ENCODE measurements at places on chromosomes 11 and 22.
A peak's percentile ranks its signal among the peaks of the same experiment; 100 is the strongest.

DNA sequence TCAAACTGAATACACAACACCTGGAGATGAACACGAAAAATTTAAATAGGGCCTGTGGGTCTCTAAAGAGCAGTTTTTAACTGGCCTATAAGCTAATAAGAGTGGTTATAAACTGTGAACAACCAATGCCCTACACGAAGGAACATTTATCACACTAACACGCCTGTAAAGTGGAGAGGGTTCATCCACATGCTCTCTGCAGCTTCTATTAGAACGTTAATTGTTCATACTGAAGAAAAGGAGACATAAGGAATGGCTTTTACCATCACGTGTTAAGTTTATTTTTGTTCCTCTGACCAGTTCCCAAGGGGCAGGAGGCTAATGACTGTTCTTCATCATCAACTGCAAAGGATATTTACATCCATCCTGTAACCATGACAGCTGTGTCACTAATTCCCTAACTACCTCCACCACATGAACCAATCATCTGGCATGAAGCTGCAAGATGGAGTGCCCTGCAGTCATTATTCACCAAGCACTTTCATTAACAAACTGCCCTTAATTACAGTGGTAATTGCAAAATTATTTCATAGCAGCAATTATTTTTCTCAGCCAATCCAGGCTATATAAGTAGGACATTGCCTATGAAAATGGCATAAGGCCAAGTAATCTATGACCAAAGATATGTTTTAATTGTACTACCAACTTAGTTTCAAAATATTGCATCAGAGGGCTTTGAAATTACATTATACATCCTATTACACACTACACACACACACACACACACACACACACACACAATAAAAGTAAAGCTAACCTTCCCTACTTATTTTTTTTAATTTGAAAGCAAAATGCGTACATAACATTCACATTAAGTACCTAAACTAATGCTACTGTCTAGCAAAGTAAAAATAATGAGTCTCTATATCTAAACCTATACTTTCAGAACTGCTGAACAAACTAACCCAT lies 186.7 kb downstream of the CADM1 start:
- DNase-seq = no peak

- no peak for DNase-seq
These were observed 2.4 kb upstream of the TRIM68 start for GRCh38 chr11:4610258-4610935.

- no peak for DNase-seq
These were observed 1.9 kb downstream of the C11orf71 start for GRCh38 chr11:114398303-114398920.

GRCh38 chr11:8105666-8106065 lies 24.7 kb downstream of the TUB start:
- DNase-seq = no peak

GRCh38 chr22:43126501-43127165 lies 16.1 kb downstream of the BIK start:
- DNase-seq = no peak

- DNase-seq = no peak
These were observed 14.8 kb downstream of the APLNR start for GRCh38 chr11:57222239-57222638.

GRCh38 chr11:76250520-76251225 lies 44.4 kb upstream of the WNT11 start:
- no peak for DNase-seq

DNA sequence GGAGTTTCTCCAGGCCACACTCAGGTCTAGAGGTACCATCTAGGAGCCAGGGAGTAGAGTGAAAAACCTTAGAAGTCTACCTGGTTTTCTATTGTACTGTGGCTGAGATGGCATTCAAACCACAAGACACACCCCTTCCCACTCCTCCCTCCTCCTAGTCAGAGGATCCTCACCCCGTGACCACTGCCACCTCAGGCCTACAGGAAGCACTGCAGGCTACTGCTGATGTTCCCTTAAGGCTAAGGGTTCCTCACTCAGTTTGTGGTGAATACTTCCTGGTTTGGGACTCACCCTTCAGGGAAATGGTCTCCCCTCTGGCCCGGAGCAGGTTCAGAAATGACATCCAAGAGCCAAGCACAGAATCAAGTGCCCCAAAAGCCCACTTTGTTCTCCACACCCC lies 1293.9 kb downstream of the JRKL start:
- no peak for DNase-seq

- DNase-seq = no peak
These were observed 505 bp downstream of the FAM227A start for GRCh38 chr22:38655519-38656255.

DNA sequence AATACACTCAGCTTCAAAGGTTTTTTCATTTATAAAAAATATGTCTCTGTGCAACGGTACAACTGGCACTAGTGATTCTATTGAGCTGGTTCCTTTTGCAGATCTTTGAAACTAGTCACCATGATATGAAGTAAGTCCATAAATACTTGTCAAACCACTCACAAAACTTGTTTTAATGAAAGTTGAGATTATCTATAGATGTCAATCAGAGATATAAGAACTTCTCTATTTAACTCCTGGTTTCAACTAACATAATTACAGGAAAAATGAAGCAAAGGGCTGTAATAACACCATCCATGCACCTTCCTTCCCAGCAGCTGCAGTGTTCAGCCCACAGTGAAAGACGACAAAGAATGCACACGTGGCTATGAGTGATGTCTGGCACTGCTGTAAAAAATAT lies 44.7 kb downstream of the TMEM123 start:
- DNase-seq = no peak

DNA sequence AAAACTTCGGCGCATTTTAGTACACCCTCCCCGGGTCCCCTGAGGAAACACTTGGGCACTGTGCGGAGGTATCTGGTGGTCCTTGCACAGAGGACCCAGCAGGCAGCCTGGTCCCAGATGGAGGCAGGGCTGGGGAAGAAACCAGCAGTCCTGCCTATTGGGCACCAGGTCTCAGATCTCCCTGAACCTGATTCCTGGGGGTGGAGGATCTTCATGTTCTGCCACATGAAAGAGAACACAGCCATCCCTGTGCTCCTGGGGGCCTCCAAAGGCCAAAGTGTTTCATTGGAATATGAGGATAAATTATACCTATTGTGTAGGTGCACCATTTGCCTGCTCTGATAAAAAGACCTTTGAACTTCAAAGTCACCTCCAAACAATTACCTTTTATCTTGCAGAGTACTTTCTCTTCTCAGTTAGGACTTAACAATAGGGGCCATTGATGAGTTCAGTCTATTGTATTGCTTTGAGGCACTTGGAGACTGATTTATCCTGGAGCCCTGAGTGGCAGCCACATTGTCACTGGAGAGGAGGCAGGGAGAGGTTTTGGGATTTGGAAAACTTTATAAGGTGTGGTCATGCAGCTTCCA lies 1.8 kb downstream of the RCN1 start:
- DNase-seq = no peak

- peak; percentile 65 for DNase-seq
These were observed at the start of gene LRFN4 for GRCh38 chr11:66856496-66857233. Gene LRFN4 (plus strand): TSS chr11:66857064. CDS start chr11:66857745, 681 bp downstream.

GRCh38 chr22:50656122-50657070 lies 16.2 kb upstream of the SHANK3 start:
- no peak for DNase-seq

- DNase-seq = no peak
These were observed 108.6 kb downstream of the LARGE1 start for GRCh38 chr22:33811686-33812085.

GRCh38 chr11:68051191-68052136 lies 12.6 kb downstream of the TCIRG1 start:
- no peak for DNase-seq

- DNase-seq = no peak
These were observed 118.5 kb upstream of the TIMP3 start for GRCh38 chr22:32682990-32683389.

DNA sequence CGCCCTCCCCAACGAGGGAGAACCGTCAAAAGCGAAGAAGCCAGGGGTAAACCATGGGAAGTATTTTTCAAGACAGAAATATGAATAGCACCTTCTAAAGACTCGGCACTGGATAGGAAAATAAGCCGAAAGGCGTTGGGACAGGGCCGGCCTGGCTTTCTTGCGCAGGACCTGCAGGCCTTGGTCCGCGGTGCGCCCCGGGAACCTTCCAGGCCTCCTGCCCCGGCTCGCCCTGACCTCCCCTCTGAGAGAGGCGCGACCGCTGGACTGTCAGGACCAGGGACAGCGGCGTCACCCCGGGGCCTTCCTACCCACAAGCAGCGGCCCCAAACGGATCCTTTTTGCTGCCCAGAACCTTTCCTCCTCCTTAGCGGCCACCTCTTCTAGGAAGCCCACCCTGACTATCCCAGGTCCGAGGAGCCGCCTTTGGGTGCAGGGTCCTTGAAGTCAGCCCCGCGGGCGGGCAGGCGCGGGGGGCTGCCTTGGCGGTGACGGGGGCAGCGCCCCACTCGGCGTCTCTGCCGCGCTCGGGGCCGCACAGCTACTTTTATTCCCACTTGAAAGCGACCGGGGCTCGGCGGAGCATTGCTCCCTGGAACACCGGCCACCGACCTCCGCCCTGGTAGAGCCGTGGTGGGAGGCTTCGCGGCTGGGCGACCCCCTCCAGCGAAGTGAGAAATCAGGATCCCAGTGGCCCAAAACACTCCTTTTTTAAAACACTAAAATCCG lies 650 bp upstream of the MAPK11 start:
- DNase-seq = peak; percentile 58

Measured in glutamatergic neuron (in vitro differentiated cells).